Fibroblast of the aortic adventitia (primary cell): ENCODE measurements at places on chromosomes 3 and 15. TPM values are rescaled to one million over a fixed set of nuclear protein-coding genes. Genes with fewer than 3 reads are reported as not detected.

The GRIP2 gene
- 0.90 TPM in 2 replicates for total RNA-seq

DNA sequence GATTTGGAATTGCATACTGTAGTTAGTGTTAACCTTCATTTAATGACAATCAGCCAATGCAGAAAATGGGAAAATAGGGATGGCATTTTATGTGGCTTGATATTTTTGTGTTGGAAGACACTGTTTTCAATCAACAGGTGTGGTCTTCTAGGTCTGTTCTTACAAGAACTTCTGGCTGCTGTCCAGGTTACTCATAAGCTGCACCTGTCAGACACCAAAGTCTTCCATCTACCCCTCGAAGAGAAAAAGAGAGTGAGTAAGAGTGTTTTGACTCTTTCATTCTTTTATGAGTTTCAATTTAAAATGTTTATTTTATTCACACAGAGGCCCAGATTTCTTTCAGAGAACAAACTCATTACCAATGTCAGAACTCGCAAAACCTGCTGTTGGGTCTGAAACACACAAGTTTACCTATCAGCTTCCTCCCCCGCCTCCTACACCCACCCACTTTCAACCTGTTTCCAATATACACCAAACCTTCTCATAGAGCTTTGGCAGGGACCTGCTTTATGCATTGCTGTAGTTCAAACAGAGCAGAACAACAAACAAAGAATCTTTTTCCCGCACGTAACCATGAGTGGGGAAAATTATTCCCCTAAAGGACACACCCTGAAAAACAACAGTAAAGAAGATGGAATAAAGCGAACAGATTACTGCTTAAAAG is 767.7 kb upstream of the ALCAM start:
- no peak for DNase-seq

The MUC4 gene
- not detected in 2 replicates for total RNA-seq

DNA sequence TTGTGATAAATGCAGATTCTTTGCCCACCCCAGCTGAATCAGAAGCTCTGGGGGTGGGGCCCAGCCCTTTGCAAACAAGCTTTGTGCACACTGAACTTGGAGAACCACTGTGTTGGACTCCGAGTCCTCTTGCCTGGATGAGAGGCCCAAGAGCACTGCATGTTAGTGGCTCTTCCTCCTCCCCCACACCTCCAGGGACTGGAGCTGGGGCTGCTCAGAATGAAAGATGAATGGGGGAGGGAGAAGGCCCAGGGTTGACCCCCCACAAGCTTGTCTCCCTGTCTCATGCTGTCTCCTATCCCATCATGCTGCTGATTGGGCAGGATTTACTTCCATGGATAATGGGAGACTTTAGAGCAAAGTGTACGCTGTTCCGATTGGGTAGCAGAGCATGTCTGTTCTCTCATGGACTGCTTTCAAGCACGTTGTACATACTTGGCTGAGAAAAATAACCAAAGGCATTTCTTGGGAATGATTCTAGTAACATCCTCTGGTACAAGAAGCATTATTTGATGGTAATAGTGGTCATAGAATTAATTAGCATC is 99.6 kb downstream of the PGPEP1L start:
- DNase-seq, result no peak

GRCh38 chr15:43828061-43828657 is 1.4 kb downstream of the WDR76 start:
- peak; percentile 25 for DNase-seq

GRCh38 chr3:129245141-129245540 is 4.3 kb upstream of the COPG1 start:
- no peak for DNase-seq

DNA sequence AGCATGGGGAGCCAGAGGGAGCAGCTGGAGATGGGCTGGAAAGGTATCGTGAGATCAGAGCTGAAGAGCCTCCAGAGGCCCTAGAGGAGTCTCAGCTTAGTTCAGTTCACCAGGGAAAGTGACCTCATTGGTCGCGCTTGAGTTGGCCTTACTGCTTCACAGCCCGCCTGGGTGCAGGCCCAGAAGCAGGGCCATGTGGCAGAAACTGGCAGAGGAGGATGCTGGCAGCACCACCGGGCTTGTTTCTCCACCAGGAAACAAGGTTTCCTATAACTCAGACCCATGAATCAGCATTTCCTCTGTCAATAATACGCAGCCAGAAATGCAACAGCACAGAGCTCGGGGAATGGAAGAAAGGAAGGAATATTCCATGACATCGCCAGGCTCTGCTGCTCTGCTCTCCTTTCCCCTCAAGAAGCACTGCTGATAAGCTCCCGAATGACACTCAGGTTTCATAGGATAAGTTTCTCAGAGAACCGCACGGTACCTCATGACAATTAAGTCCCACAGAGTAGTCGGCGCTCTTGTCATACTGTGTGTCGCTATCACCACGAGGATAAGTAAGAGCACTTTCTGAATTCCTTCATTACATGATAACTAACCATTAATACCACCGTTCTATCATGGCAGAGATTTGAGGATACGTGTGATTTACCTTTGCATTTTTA is 147.1 kb upstream of the LPP start:
- peak; percentile 15 for DNase-seq

The PPM1L gene
- total RNA-seq, result 1.4 and 2.5 TPM in 2 replicates

The TMEM212 gene
- not detected in 2 replicates for total RNA-seq

DNA sequence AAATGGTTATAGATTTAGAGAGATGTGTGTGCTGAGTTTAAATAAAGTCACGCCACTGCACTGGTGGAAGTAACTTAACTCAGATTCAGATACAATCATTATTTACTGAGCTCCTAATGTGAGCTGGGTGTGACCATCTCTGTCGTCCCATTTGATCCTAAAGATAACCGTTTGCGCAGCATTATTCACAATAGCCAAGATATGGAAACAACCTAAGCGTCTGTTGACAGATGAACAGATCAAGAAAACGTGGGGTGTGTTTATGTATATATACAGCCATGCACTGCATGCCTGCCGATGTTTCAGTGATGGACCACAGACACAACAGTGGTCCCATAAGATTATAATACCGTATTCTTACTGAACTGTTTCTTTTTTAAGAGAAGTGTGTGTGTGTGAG is 71.2 kb downstream of the TAMM41 start:
- DNase-seq, result no peak

The SPINK8 gene
- total RNA-seq, result not detected in 2 replicates

The ARGFX gene
- not detected in 2 replicates for total RNA-seq

DNA sequence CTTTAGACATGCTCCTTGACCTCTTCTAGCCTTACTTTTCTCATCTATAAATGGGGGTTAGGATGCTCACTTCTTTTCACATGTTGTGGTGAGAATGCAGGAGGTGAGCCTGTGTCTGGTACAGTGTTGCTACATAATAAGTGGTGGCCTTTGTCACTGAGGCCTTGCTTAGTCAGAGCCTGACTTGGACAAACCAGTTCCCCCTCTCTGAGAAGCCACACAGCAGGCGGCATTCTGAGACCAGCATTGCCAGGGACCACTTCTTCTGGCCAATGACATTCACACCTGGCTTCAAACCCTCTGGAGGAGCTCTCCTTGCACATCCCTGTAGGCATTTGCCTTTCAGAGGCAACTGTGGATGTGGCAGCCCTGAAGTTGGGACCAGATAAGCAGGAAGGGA is 95.7 kb downstream of the MINAR1 start:
- no peak for DNase-seq

The METTL6 gene
- 30.0 and 30.6 TPM in 2 replicates for total RNA-seq

The CDC25A gene
- total RNA-seq, result 0.90 and 13.6 TPM in 2 replicates

The KBTBD12 gene
- total RNA-seq, result under 0.01 TPM in 1 of 2 replicates, not detected in the other

- peak; percentile 81 for DNase-seq
Measured at GRCh38 chr3:106013971-106014370, 145.2 kb upstream of the CBLB start.

The NR2E3 gene
- total RNA-seq, result 0.33 and 0.63 TPM in 2 replicates

DNA sequence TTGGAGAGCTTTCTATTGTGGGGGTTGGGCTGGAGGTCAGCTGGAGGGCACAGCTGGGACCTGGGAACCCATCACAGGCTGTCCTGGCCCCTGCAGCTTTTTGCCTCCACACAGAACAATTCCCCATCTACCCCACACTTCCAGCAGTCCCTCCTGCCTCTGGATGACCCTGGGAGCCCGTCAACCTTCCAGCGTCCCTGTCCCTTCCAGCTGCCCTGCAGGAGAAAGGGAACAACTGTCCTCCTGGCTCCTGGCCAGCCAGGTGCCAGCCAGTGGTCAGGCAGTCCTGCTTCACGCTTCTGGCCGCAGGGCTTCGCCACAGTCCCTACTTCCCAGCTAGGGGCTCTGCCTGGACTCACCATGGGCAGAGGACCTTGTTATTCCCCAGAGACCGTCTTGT is 27.2 kb downstream of the LINGO1 start:
- no peak for DNase-seq

The CD200 gene
- 3.3 and 3.7 TPM in 2 replicates for total RNA-seq

GRCh38 chr3:14663396-14664135 is 11.4 kb upstream of the C3orf20 start:
- DNase-seq, result no peak

- DNase-seq, result peak; percentile 79
Measured at GRCh38 chr15:48352474-48353072, 21.3 kb downstream of the DUT start.

The LEKR1 gene
- 0.81 and 2.8 TPM in 2 replicates for total RNA-seq

- no peak for DNase-seq
Measured at GRCh38 chr3:158750016-158750415, 17.8 kb upstream of the RARRES1 start.

GRCh38 chr3:87197531-87197930 is 29.6 kb upstream of the CHMP2B start:
- no peak for DNase-seq

- no peak for DNase-seq
Measured at GRCh38 chr3:13069495-13069894, 3.7 kb downstream of the IQSEC1 start.

DNA sequence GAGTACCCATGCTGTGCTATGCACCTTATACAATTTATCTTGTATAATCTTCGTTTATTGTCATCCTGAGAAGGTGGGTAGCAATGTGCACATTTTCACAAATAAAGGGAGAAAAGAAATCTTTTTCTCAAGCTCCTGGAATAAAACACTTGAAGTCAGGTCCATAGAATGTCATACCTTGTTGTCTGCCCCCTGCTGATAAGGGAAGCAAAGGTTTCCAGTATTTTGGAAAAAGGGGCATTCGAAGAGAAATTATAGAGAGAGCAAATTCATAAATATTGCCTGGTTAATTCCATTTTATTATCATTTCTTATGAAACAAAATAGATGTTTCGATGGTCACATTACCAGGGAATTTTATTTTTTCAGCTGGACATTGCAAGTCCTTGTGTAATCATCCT is 277.8 kb downstream of the RAP2B start:
- DNase-seq, result no peak

The CCR8 gene
- total RNA-seq, result not detected in 2 replicates

- peak; percentile 79 for DNase-seq
Measured at GRCh38 chr15:51622604-51623370, at the start of gene DMXL2. Gene DMXL2 (minus strand): TSS chr15:51622771. CDS start chr15:51622545, 226 bp downstream.

DNA sequence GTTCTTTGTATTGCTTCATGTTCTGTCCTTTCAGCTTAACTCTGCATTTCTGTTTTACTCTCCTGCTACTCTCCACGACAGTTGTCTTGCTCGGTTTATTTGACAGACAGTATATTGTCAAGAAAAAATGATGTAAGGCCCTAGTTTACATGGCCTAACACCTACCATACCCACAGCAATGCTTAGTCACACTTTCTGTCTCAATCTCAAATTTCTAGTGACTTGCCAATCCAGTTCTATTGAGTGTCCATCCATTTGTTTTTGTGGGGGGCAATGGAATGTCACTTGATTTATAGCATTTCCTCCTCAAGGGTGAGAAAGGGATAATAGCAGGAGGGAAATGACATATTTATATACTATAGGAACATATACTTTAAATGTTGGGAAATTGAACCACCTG is 676.2 kb downstream of the NAALADL2 start:
- DNase-seq, result no peak

The TMF1 gene
- total RNA-seq, result 41.0 and 50.9 TPM in 2 replicates

DNA sequence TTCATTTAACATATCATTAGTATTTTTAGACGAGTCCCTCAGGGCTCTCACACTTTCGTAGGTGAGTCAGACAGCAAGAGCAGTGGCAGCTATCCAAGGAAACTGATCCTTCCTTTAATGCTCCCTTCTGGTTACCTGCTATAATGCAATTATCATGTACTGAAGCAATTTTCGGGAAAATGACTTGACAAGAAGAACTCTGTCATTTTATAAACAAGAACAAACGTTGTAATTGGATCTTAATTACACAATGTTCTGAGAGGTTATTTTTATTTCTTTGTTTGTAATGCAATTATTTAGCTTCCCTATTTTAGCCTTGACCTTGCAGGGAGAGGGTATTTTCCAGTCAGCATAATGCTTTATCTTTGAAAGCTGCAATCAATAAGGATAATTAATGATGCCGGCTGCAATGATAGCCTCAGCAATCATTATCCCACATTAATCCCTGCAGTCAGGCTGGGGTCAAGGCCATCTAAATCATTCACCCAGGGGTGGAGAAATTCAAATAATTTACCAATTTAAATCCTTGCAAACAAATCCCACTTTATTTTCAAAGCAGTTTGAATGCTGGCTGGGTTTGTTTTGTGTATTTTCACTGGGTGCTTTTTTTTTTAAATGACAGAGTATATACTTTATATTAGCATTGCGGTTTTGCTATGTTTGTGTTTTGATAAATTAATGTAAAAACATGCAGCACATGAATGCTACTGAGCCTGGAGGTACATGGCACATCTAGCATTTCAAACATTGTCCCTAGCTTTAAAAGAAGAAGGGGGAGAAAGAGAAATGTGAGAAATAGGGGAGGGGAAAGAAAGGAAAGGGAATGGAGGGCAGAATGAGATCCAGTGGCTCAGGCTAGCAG is 249.9 kb downstream of the SHOX2 start:
- DNase-seq, result no peak

DNA sequence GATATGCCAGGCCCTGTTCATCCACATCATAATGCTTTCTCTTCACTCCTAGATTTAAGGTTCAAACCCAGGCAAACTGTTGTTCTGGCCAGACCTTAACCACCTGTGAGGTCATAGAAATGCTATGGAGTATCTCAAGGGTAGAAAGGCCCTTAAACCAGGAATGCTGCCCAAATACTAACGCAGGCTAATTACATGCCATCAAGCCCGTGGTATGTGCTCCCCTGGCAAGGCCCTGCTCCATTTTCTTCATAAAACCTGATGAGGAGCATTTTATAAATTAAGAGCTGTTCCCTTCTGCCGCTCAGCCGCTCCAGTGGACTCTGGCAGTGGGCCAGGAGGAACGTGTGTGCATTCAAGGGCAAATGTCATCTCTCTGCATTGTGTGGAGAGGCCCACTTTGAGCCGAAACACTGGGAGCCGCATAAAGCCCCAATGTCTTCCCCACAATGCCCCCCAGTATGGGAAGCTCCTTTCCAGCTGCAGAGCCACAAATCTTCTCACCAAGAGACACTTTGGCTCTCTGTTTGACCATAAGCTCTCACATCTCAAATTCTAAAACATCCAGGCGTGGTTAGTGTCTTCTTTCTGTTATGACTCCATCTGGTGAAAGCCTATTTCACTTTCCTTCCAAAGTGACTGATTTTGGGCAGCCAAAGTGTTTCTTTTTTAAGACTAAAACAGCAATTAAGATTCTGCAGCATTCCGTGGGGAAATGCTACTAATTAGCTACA is 210.8 kb upstream of the NR2E3 start:
- peak; percentile 43 for DNase-seq
